ENCODE measurements at places on chromosomes 5 and 9.

GRCh38 chr5:32323741-32324140 is 11.0 kb upstream of the MTMR12 start:
- no peak for DNase-seq

DNA sequence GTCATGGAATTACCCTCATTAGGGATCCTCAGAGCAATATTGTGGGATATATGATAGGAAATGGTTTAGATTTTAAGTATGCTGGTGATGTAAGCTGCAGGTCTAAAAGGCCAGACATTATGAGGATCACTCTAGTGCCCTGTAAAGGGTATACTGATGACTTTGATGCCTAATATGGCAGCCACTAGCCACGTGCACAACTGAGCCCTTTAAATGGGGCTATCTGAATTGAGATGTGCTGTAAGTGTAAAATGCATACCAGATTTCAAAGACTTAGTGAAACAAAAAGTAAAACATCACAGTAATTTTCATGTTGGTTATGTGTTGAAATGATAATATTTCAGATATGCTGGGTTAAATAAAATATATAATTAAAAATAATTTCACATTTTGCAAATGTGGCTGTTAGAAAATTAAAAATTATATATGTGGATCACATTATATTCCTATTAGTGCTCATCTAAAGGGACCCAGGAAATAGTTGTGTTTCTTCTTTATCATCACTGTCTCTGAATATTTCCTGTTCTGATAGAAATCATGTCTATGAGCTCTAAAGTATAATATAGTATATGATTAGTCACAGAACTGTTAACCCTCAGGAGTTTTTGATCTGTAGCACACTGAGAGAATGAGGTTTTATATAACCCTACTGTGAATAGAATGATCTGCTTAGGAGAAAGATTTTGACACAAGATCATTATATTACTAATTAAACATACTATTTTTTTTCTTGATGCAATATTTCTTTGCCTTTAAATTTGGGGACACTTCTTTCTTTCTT is 50.1 kb downstream of the OSTF1 start:
- DNase-seq, result no peak

DNA sequence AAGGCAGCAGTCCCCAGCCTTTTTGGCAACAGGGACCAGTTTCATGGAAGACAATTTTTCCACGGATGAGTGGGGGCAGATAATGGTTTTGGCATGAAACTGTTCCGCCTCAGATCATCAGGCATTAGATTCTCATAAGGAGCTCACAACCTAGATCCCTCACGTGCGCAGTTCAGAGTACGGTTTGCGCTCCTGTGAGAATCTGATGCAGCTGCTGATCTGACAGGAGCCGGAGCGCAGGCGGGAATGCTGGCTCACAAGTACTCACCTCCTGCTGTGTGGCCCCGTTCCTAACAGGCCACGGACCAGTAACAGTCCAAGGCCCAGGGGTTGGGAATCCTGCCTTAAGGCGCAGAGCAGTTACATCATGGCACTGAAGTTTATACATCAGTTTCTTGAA is 3.3 kb upstream of the BRD3 start:
- no peak for DNase-seq

DNA sequence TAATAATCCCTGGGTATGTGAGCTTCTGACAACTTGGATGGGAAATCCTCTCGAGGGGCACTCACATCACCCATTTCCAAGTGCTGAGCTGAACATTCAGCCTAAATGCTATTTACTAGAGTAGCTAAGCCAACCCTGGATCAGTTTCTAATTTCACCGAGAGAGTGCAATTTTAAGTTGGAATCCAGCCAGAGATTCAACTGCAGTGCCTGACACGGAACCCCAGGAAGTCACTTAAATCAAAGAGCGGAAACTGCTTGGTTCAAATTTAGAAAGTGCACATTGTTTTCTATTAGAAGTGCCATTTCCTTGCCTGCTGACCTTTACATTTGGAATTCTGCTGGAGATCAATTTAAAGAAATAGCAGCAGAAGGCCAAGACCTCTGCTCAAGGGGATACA is 8.8 kb downstream of the SPRY4 start:
- DNase-seq, result no peak

DNA sequence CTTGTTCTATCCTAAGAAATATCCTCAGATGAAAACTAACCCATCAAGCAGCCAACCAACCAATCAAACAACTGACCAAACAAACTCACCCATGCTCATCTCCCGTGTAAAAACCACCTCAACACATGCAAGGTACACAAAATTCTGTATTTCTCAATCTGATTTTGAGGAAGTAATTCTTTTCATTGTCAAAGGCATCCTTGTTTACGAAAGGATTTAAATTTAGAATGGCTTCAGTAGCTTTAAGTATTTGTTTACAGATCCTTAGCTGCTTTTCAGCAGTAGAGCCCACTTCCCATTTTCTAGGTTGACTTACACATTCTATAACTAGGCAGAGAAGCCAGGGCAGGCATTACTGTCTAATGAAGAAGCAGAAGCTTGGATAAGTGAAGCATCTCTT is 78.6 kb downstream of the NTRK2 start:
- DNase-seq, result no peak

- DNase-seq, result no peak
Measured at GRCh38 chr9:109934136-109934856, 154.3 kb downstream of the PALM2AKAP2 start.

GRCh38 chr5:149735066-149735465 is 5.0 kb downstream of the PPARGC1B start:
- DNase-seq, result no peak

DNA sequence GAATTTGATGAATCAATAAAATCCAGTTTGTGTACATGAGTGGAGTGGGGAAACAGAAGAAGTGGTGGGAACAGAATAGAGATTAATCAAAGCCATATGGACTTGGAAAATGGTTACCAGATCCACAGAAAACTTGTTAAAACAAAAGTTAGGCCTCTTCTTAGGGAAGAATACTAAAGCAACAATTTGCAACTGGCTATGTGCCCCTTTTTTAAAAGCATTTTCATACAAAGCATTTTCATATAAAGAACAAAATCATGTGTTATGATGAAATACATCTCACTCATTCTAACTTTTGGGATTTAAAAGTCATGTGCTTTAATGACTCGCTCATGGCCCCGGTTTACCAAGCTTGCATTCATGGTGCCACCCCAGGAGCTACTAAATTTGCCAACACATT is 276.9 kb downstream of the EFNA5 start:
- DNase-seq, result no peak

GRCh38 chr9:117718085-117718484 is 13.9 kb downstream of the TLR4 start:
- no peak for DNase-seq

GRCh38 chr5:172442592-172442991 is 11.7 kb downstream of the SH3PXD2B start:
- DNase-seq, result no peak

DNA sequence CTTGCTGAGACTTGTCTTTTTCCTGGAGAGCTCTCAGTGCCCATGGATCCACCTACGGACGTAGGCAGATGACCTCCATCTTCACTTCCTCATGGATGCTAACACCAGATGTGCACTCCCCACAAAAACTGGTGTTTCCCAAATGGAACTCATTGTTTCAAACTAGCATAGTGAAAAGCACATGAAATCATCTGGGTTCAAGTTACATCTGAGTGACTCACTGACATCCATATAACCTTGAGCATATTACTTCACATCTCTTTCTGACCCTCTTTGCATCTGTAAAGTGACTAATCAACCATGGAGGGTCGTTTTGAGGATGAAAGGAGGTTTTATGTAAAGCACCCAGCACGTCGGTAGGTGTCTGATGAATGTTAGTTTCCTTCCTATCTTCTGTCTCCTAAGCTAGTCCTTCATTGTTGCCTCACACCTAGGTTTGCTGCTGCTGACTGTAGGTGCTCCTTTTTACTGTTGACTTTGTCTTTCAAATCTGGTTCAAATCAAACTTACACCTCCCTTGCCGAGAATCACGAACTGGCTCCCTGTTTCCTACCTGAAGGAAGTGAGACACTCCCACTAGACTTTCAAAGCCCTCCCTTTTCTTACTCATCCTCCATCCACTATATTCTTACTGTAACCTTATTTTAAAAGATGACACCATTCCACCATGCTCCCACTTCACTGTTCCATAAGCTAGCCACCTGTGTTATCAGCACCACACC is 10.3 kb downstream of the OCLN start:
- DNase-seq, result no peak

GRCh38 chr9:128093011-128093410 is 25.0 kb downstream of the SLC25A25 start:
- DNase-seq, result no peak

DNA sequence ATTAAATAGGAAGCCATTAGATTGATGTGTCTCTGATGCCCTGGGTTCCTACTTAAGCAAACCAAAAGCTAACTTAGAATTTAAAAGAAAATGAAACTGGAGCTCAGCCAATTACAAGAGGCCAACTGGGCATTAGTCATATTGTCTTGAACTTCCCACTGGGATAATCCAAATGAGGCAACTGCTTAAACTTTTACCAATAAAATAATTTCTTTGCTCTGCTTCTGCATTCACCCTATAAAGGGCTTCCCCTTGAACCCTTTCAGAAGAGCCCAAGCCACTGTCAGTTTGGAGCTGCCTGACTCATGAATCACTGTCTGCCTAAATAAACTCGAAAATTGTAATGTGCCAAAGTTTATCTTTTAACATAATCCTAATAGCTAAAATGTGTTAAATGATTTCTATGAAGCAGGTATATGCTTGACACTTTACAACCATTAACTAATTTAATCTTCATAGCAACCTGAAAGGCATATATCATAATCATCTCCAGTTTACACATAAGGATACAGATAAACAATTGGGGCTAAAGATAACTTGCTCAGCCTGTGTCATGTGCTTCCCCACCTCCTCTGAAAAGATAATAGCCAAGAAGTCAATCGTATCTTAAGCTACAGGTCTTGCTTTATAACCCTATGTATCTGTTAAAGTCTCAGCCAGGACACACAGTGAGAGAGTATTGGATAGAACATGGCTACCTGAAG is 11.5 kb downstream of the GPR150 start:
- peak; percentile 83 for DNase-seq

DNA sequence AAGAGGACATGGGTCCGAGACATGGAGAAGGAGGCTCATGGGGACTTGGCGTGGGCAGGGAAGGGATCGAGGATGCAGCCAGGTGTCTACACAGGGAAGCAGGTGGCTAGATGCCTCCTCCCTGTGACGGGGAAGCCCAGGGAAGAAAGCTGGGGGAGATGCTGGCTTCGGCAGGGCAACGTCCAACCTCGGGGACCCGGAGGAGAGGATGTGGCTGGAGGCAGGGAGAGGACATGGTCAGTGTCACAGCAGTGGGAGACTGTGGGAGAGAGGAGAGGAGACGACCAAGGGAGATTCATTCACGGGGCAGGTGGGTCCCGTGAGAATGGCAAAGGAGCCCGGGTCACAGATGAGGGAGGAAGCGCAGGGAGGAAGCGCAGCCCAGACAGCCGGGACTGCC is 73.2 kb upstream of the PHYKPL start:
- no peak for DNase-seq

DNA sequence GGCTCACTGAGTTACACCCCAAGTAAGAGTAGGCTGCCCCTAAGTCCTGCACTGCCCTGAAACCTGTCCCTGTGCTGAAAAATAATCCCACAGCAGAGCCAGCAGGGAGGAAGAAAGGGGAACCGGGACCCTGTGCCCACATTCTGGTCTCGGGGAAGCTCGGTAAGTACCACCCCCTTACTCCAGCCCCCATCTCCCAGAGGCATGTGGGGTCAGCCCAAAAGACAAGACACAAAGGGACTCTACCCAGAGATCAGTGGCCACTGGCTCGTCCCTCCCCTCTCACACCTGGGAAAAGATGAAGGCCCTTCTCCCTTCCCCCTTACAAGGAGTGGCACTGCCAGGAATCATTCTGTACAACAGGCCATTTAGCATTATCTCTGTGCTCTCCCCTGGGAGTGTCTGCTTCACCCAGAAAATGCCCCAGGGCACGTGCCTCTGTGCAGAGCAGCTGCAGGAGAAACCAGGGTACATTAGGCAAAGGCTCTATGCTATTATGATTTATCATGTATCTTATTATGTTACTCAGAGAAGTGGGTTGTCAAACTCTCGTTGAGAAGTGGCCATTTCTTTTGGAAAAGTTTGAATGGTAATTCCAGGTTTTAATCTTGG is 71.3 kb downstream of the NDFIP1 start:
- DNase-seq, result no peak

Data from erythroblast (primary cell).